ENCODE measurements at places on chromosomes 5 and 9.

- no peak for DNase-seq
These were observed 93.5 kb downstream of the JMY start for GRCh38 chr5:79329453-79329852.

DNA sequence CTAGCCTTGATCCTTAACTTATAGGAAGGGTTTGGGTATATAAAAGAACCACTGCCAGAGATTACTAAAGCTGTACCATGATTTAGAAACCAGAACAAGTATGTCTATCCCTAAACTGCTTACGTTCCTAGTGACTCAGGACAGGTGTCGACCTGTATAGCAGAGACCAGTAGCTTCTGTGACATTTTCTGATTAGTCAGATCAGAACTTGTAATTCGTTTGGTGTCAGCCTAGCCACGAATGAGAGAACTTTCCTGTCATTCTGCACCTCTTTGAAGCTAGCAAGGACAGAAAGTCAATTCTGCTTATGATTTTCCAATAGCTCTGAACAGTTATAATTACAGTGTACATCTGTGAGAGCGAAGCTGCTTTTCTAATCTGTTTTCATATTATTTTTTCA is 39.5 kb downstream of the PRKACG start:
- no peak for DNase-seq

DNA sequence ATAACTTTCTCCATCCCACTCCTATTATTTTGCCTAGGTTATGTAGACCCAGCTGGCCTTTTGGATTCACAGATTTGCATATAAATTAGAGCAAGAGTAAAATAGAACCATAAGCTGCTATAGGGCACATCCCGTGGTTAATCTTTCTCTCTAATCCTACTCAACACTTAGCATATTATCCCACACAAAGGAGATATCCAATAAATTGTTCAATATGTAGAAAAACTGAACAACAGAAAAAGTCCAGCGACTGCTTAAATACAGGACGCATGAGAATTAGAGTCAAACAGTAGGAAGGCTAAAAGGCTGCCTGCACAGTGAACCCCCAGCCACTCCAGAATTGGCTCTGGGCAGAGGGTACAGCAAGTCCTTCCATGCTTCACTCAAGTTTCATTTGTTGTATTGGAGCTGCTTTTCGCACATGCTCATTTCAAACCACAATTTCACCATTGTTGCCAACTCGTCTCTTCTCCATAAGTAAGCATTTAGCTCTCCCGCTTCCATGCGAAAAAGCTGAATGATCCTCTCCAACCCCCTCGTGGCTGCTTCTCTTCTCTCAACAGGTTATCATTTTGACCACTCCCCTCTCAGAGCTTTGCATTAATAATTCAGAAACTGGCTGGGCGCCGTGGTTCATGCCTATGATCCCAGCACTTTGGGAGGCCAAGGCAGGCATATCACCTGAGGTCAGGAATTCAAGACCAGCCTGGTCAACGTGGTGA is 14.1 kb upstream of the IQGAP2 start:
- DNase-seq: no peak

- DNase-seq: no peak
These were observed 120.4 kb upstream of the FST start for GRCh38 chr5:53359916-53360517.

DNA sequence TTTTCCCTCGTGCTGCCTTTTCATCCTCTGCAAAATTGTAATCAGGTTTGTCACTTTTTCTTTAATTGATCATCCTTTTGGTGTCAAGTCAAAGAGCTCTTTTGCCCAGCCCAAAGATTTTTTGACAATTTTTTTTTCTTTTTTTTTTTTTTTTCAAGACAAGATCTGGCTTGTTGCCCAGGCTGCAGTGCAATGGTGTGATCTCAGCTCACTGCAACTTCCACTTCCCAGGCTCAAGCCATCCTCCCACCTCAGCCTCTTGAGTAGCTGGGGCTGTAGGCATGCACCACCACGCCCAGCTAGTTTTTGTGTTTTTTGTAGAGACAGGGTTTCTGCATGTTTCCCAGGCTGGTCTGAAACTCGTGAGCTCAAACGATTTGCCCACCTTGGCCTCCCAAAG is 36.7 kb downstream of the CDK7 start:
- DNase-seq: no peak

- no peak for DNase-seq
These were observed 599 bp downstream of the LYRM7 start for GRCh38 chr5:131171276-131171810.

DNA sequence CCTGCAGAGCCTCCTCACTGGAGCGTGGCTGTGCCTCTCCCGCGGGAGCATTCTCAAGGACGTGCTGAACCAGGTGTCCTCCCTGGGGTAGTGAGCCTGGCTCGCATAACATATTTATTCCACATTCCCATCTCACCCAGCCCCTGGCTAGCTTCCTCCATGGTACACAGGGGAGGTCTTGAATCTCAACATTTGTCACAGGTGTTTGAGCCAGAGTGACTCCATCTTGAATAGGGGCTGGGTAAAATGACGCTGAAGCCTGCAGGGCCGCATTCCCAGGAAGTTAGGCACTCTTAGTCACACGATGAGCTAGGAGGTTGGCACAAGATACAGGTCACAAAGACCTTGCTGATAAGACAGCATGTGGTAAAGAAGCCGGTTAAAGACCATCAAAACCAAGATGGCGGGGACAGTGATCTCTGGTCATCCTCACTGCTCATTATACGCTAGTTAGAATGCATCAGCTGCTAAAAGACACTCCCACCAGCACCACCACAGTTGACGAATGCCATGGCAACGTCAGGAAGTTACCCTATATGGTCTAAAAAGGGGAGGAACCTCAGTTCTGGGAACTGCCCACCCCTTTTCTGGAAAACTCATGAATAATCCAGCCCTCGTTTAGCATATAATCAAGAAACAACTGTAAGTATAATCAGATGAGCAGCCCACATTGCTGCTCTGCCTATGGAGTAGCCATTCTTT is 273.8 kb upstream of the IRX4 start:
- DNase-seq: no peak

- DNase-seq: no peak
These were observed 4.5 kb downstream of the PSAT1 start for GRCh38 chr9:78301466-78301865.

- DNase-seq: peak; percentile 39
These were observed 374.9 kb downstream of the TLE4 start for GRCh38 chr9:79946712-79947111.

- no peak for DNase-seq
These were observed 74.1 kb upstream of the TRIO start for GRCh38 chr5:14069021-14069420.

- DNase-seq: no peak
These were observed 8.4 kb upstream of the SPATA31E1 start for GRCh38 chr9:87874304-87874623.

- DNase-seq: no peak
These were observed 94.3 kb upstream of the NIPAL4 start for GRCh38 chr5:157365732-157366131.

- DNase-seq: no peak
These were observed 7.0 kb upstream of the SLC26A2 start for GRCh38 chr5:149953436-149954121.

DNA sequence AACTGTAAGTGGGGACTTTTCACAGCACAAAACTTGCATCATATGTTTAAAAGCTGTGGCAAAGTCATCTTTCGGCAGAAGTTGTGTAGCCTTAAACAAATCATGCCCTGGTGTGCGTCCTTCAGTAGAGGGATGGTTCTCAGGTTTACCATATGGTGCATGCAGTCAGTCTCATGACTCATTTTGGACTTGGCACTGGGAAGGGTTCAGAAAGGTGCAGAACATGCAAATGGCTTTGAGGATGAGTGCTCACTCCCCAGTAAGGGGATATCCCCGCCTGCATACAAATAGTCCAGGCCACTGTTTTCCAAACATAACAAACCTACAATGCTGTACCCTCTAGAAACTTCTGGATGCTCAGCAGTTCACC is 260.3 kb downstream of the NDUFS4 start:
- no peak for DNase-seq

DNA sequence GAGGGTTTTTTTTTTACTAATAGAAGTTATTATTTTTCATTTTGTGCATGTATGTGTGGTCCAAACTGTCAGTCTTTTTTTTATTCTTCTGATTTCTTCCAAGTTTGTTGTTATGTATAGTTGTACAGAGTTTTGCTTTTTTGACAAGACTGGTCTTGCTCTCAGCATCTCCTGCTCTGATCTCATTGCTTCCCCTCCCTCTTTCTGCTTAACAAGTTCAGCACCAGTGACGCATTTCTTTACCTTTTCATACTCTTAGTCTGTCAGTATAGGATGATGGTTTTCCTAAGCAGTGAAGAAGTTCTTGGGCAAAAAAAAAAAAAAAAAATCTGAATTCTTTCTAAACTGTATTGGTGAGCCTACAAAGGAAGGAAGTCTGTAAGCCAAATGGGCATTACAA is 135.1 kb downstream of the CD180 start:
- DNase-seq: no peak

DNA sequence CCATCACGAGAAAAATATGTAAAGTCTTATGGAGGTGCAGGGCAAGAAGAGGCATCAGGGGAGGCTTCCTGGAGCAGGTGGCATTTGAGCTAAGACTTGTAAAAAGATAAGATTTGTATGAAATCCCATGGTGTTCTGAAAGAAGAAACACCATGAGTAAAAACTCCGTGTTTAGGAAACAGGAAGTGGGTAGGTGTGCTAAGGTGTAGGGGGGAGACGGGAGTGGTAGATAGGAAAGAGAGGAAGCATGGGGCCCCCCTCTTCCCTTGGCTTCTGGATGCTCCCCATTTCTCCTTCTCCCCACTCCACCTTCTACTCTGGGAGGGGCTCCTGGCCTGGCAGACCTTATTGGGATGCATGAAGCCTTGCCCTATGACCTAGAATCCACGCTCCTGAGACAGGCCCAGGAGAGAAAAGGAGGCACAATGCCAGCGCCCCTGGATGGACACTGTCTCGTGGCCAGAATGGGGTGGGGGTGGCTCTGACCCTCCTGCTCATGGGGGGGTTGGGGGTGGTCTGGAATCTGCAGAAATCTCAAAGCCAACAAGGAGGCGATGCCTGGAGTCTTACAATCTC is 103.6 kb downstream of the GTF3C4 start:
- no peak for DNase-seq

DNA sequence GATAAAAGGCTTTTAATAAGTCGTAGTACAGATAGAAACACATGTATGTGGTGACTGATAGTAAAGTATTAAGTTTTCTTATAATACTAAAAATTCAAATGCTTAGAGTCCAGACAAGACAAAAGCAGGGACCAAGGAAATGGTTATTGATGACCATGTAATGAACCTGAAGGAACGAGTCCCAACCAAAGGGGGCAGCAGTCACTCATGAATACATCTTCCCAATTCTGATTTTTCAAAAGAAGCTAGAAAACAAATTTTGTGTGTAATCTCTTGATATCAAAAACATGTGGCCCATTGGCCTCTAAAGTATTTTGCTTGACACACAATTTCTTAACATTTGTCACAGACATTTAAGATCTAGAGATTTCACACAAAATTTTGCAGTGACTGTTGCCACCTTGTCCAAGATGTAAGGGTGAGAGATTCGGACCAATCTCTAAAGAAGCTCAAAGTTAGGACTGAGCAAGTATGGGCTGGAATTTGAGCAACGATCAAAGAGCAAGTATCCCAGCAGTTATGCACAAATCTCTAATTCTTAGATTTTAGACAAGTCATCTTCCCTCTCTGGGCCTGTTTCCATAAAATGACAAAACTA is 66.8 kb downstream of the ARL15 start:
- DNase-seq: peak; percentile 34

GRCh38 chr9:99003308-99003707 is 59.6 kb downstream of the COL15A1 start:
- DNase-seq: no peak

DNA sequence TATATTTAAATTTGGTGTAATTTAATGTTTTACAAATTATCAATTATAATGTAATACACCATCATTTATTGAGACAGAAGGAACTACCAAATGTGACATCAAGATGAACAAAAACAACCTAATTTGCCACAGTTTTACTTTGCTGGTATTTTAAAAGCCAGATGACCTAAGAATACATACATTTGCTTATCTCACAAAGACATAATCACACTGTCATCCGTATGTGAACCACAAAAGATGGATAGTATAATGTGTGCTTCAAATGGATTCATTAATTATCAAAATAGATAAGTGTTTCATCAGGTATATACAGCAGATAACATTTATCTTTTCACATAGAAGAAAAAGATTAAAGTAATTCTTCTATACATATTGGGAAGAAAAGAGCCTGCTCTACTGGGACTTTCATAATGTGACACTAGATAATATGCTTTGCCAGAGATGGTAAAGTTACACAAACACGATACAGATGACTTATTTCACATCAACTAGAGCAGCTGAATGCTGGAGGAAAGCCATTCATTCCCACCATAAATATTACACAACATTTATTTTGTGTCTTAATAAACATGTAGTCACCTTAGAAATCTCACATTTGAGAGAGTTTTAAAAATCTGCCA is 278.5 kb downstream of the ISL1 start:
- DNase-seq: no peak

- no peak for DNase-seq
These were observed 301.4 kb upstream of the DAP start for GRCh38 chr5:11062397-11062796.

GRCh38 chr9:100775912-100776311 is 198.0 kb downstream of the CAVIN4 start:
- DNase-seq: no peak

- no peak for DNase-seq
These were observed 232.2 kb downstream of the PDE4D start for GRCh38 chr5:59661311-59661710.

- no peak for DNase-seq
These were observed 2085.7 kb upstream of the C9orf72 start for GRCh38 chr9:29659014-29659413.

DNA sequence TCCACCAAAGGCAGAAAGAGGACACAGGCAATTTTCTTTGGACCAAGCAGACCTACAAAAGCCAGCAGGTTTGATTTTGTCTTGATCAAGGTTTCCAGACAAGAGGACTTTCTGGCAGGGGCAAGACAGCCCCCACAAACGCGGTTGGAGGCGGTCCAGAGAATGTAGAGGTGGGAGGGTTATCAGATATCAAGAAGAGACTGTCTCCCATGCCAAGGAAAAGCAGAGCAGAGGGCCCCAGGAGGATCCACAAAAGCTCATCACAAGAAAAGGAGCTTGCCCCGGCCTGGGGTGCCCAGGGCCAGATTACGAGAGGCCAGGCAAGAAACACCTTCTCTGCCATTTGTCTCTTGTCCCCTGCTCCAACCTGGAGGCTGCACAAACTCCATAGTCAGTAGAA is 538.9 kb downstream of the BNC2 start:
- DNase-seq: no peak

DNA sequence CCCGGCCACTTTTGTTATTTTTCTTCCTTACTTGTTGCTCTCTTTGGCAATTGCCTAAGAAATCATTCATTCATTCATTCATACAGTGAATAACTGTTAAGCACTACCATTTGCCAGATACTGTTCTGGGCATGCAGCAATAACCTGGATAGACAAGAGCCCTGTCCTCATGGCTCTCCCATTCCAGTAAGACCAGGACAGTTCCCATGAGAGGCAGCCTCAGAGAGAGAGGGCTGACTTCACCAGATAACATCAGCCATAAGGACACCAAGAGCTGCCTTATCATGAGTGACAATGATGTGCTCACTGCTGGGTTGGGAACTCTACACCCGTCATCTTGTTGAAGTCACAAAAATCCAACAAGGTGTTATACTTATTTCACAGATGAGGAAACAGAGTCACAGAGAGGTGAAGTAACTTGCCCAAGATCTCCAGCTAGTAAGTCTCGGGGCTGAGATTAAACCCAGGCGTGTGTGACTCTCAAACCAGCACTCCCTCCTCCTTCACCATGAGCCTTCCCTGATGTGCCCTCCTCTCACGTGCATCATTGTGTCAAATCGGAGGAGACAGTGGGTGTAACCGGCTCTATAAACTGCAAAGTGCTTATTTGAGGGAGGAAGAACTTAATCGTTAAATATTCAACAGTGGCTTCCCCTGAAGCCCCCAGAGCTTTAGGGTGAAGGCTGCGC is 61.1 kb upstream of the TBC1D2 start:
- DNase-seq: no peak
